Stimulated activated CD8-positive, alpha-beta memory T cell treated with anti-CD3 and anti-CD28 coated beads, Interleukin-12 subunit alpha, Interleukin-12 subunit beta, amount 100 ng/mL, for 1 hour (primary cell): ENCODE measurements at places on chromosomes 3 and 15.

GRCh38 chr3:46293035-46293724 lies 50.9 kb downstream of the CCR3 start:
- DNase-seq: no peak

- no peak for DNase-seq
Observed at GRCh38 chr3:44280631-44281030, 38.9 kb downstream of the TOPAZ1 start.

- DNase-seq: no peak
Observed at GRCh38 chr3:63635186-63635585, 17.3 kb upstream of the SNTN start.

- DNase-seq: no peak
Observed at GRCh38 chr3:23263796-23264195, 60.7 kb downstream of the UBE2E2 start.

GRCh38 chr15:37058316-37058985 lies 41.9 kb downstream of the MEIS2 start:
- DNase-seq: no peak
